ENCODE measurements at places on chromosomes 3 and 15. TPM values are rescaled to one million over a fixed set of nuclear protein-coding genes. Genes with fewer than 3 reads are reported as not detected.

GRCh38 chr3:140911822-140912221 is 29.8 kb upstream of the SLC25A36 start:
- DNase-seq, result no peak

GRCh38 chr15:38072348-38073177 is 138.1 kb downstream of the TMCO5A start:
- DNase-seq, result peak; percentile 81

The UBL7 gene
- 39.4 TPM for polyA plus RNA-seq

DNA sequence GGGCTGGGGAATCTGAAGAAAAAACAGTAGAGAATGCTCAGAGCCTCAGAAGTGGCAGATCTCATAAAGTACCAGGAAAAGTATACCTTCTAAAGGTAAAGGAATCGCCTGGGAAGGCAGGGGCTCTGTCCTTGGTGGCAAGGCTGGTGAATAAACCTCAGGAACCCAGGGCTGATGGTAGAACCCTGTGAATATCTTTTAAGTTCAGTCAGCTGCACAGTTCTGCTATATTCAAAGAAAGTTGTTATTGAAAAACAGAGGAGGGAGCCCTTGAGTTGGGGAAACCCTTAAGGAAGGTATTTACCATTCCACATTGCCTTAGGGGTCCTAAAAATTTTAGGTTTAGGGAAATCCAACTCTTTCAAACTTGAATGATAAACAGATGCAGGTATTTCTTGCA is 31.2 kb downstream of the ZPLD1 start:
- DNase-seq, result no peak

The DUOX1 gene
- 5.9 TPM for polyA plus RNA-seq

The CHRNB4 gene
- 0.27 TPM for polyA plus RNA-seq

Data from muscle of back (tissue), 13 donors.